ENCODE measurements at places on chromosomes 5 and 9.

GRCh38 chr9:127783111-127784008, 2.5 kb upstream of the CDK9 start:
- no peak for DNase-seq

- no peak for DNase-seq
Observed at GRCh38 chr5:78495800-78496199, 135.4 kb downstream of the SCAMP1 start.

DNA sequence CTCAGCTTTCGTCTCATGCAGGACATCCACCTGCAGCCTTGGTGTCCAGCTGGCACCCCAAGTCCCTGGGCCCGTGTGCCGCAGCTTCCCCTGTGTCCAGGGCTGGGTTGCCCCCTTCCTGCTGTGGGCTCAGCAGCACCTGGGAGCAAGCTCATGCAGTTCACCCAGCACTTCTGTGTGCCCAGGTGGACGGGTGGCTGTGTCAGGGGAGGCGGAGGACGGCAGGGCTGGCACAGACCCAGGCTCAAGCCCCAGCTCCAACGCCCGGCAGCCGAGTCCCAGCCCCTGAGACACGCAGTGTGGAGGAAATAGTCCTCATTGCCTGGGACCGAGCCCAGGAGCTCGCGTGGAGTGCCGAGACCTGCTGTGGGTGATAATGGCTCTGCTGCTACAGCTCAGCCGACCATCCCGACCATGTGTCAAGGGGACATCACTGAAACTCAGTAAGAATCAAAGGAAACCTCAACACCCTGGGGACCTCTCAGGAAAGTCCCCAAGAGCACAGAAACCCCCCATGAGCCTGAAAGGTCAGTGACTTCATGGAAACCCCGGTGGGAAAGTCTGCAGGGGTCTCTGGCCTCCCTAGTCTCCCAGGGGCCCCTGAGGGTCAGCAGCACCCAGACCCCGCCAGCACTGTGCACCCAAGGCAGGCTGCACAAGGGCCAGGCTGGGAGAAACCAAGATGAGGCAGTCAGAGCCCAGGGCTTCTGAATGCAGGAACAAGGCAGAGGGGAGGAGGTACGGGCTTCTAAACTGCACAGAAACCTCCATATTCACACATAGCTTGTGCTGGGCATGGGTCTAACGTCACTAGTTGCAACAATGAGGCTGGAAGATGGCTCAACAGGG, 38.8 kb downstream of the LPCAT1 start:
- no peak for DNase-seq

- DNase-seq, result no peak
Observed at GRCh38 chr9:98121058-98121457, 2.0 kb upstream of the TRIM14 start.

- peak; percentile 36 for DNase-seq
Observed at GRCh38 chr9:89922099-89922498, 317.3 kb downstream of the GADD45G start.

DNA sequence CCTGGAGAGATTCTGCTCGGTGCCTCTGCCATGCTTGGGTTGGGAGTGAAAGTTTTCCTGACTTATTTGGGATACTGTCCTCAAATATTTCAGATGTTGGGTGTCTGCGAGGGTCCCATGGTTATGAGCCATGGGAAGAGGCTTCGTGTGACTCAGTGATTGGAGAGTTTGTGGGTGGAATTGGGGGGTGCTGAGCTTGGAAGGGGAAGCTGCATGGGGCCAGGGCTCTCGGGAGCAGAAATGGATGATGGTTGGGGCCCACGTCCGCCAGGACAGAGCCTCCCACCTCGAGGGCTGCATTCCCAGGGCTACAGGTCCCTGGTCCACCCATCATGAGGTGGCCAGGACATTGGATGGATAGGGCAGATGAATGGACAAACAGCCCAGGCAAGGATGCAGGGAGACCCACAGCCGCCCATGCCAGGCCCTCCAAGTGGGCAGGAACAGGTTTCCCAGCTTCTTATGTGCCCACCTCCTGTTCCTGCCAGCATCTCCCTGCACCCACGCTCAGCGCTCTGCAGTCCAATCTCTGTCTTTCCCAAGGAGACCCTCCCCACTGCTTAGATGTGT, 5.5 kb downstream of the OBP2B start:
- no peak for DNase-seq

DNA sequence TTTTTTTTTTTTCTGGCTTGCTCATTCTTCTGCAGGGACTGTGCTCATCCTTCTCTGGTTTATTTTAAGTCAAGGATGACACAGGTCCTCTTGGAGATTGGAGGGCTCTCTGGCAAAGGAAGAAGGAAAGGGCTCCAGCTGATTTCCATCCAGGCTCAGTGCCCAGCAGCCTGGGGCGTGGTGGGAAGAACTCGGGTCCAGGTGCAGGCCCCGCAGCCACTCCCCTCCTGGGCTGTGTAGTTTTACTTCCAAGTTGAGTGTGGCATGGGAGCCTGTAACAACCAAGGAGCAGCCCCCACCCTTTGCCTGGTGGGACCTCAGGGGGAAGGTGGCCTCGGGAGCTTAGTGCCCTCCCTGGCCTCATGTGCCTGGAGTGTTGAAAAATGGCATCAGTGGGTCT, 58.9 kb downstream of the ANKRD33B start:
- DNase-seq, result no peak

GRCh38 chr9:89868100-89868499, 263.3 kb downstream of the GADD45G start:
- DNase-seq, result peak; percentile 2

GRCh38 chr5:41218929-41219657, 5.8 kb upstream of the C6 start:
- no peak for DNase-seq

DNA sequence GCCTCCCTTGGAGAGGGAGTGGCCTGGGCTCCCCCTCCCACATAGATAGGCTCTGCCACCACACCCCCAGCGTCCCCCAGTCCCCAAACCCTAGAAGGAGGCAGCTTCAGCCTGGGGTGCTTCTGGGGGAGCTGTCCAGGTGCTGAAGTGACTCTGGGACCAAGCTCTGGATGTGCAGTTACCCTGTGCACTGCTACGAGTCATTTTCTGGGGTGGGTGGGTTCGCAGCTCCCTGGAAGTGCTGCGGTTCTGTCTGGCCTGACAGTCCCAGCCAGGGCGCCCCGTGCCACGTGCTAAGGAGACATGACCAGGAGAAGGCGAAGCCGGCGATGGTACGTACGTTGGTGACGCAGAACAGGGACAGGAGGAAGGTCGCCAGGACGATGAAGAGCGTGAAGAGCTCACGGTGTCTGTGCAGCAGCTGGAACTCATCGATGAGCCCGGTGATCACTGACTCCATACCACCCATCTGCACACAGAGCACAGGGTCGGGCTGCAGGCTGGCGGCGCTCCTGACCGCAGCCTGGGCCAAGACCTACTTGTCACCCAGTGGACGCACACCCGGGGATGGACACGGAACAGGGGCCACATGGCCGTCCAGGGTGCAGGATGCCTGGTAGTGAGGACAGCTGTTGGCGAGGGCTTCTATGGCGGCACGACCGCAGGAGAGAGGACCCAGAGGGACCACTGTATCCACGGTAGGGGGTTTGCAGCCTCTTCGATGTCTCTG, 35.7 kb downstream of the SLC6A3 start:
- peak; percentile 11 for DNase-seq

DNA sequence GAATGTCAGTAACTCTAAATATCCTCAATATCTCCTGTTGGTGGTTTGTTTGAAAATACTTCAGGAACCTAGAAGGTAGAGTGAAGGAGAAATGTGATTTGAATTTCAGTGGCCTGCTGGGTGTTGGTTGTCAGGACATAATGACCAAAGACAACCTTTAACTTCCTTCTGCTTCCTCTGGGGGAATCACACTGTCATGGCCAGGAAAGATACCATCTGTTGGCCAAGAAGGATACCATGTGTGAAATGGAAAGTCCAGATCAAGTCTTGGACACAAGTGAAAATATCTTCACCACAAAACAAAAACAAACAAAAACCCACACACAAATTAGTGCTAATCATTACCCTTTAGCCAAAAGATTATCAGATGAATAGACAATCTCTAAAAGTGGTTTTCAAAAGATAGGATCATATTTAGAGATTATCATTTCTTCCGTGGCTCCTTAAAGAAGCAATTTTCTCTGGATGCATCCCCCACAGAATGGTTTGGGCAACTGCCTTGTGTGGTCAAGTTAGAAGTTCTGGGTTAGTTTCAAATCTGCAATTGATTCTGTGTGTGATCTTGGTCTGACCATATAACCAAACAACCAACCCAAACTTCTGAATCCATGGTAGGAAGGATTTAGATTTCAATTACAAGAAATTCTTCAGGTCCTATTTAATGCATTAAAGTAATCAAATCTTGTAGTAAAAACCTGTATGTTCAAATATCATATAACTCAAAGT, 1.6 kb downstream of the C1QTNF3 start:
- no peak for DNase-seq

GRCh38 chr5:130331332-130331731, 427.1 kb downstream of the CHSY3 start:
- no peak for DNase-seq

DNA sequence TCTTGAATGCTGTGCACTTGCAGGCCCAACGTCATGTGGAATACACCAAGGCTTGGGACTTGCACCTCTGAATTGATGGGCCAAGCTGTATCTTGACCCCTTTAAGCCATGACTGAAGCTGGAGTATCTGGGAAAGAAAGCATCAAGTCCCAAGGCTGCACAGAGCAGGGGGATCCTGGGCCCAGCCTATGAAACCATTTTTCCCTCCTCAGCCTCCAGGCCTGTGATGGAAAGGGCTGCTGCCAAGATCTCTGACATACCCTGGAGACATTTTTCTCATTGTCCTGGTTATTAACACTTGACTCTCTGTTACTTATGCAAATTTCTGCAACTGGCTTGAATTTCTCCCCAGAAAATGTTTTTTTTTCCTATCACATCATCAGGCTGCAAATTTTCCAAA, 174.0 kb upstream of the SNX2 start:
- DNase-seq, result no peak

DNA sequence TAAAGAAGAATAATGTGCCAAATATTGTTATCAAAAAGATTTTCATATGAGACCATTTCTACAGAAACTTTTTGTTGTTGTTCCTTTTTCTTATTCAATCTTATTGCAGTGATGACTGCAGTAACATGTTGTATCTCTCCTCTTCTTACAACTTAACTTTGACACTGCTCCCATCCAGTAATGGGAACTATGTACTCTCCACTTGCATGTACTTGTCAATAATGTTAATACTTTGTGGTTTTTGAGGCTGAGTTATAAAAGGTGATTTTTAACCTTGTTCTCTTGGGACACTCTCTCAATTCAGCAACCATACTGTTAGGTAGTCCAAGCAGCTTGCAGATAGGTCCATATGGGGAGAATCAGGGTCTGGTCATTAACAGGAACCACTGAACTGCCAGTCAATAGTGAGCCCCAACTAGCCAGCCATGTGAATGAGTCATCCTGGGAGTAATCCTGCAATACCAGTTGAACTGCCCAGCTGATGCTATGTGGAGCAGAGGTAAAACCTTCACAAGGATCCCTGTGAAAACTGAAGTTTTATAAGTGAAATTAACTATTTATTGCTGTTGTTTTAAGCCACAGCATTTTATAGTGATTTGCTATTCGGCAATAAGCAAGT, 199.6 kb upstream of the DAB2 start:
- DNase-seq, result no peak

GRCh38 chr9:134233022-134233421, 68.7 kb upstream of the RNU6ATAC start:
- no peak for DNase-seq

DNA sequence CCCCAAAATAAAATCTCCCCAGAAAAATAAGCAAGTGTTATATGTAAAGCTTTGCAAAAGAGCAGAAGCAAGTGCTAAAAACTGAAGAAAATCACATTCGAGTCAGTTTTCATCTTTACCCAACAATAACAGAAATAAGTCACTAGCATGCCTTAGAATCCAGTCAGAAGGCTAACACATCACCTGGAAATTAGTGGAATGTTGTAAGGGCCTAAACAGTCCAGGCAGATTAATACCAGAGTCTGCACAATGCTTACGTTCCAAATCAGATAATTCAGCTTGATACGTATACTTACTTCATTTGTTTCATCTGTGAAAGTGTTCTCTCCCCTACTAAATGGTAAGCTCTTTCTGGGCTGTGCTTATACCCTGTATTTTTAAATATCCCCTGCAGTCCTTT, 42.7 kb downstream of the SUSD1 start:
- no peak for DNase-seq

DNA sequence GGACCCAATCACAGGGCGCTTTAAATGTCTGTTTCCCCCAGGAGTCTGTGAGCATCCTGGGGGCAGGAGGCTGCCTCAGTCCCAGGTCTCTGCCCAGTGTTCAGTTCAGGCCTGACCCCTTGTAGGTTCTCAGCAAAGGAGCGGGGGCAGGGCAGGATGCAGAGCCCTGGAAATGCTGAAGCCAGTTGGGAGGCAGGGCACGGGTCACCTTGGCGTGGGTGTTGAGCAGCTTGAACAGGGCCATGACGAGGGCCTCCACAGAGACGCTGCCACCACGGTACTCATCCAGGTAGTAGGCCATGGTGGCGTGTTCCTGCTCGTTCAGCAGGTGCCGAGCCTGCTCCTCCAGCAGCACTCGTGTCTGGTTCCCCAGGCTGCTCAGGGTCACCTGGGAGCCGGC, 36.3 kb upstream of the AKNA start:
- DNase-seq, result no peak

- DNase-seq, result no peak
Observed at GRCh38 chr9:120668399-120668798, 45.9 kb downstream of the MEGF9 start.

DNA sequence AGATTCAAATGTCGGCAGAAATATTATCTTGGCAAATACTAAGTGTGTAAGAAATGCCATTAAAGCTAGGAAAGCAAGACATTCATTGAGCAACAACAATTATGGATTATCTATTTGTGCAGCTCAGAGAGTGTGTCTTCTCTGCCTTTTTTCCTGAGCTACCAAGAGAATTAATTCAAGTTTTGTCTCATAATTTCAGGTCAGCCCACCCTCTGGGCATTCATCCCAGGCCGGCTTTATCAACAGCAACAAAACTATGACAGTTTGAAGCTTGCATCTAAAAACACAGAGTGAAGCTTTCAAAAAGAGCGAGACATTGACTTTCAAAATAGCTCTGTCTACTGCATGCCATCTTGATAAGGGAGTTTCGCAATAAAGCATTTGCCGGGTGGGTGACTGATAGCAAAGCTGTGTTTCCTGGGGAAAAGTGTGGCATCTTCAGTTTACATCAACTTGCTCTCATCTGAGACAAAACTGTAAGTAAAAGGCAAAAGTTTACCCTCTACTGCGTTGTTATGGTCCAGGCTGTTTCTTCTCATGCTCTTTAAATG, 182.4 kb downstream of the IRX1 start:
- DNase-seq, result no peak

GRCh38 chr5:135541807-135542502, 6.2 kb upstream of the NEUROG1 start:
- no peak for DNase-seq

- DNase-seq, result no peak
Observed at GRCh38 chr5:173814053-173814452, 74.1 kb upstream of the CPEB4 start.
